ENCODE measurements at places on chromosomes 1 and 21.

- H3K27me3 ChIP-seq = peaks cover 15% of the 10 kb centered on the region
- no peak overlapping the region for H3K4me3 ChIP-seq
- H3K36me3 ChIP-seq = no peaks in the 10 kb centered on the region
- DNase-seq = no peak
- H3K4me1 ChIP-seq = no peaks in the 10 kb centered on the region
Measured at GRCh38 chr1:166129006-166129405, 37.8 kb downstream of the FAM78B start.

DNA sequence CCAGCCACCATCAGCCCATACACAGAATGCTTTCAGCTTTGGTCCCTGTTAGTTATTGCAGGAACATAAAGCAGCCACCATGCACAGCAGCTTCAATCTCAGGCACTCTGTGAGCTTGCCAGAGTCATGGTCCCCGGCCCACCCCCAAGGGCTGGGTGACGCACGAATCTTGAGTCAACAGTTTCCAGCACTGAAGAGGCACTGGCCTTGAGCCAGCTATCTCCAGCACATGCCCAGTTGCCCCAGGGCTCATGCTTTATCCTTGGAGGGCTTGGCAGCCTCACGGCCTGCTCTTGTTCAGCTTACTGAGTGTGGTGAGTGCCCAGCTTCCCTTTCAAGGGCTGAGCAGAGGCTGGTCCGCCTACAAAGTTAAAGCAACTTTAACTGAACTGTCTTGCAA is 200.7 kb upstream of the RAB4A start:
- H3K27me3 ChIP-seq = no peaks in the 10 kb centered on the region
- DNase-seq = no peak
- no peak overlapping the region for H3K27ac ChIP-seq
- peaks cover 9% of the 10 kb centered on the region for H3K4me1 ChIP-seq
- H3K4me3 ChIP-seq = no peak overlapping the region

DNA sequence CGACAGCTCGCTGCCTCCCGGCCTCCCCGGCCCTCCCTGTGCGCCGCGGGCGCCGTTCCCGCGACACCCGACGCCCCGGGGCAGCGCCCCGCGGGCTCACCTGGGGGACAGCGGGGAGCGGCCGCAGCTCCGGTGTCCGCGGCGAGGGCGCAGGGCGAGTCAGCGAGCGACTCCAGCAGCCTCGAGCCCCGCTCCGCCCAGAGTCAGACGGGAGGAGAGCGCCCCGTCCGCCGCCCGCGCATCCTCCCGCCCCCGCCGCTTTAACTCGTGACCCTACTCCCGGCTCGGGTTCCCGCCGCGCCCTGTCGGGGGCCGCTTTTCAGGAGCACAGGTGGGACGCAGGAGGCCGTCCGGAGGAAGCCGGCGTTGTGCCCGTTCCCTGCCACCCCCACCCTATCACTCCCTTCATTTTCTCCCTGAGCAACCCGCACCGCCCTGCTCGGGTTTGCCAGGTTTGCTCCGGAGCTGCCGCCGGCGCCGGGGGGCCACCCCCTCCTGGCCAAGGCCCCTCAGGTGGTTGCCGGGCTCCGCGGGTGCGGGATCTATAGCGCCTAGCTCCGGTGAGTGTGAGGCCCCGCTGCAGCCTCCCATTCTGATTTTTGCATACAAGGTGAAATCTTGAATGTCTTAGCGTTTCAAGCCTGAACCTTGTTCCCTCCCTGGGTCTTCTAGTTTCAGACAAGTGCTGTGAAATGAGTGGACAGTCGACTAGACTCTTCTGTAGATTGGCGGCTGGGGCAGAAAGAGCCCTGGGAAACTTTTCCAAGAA is at the start of gene MCOLN3:
Gene MCOLN3, minus strand, starts transcription at position 205 of the 769 bp plus-strand sequence. CDS start 3,140 bp downstream, outside the sequence.
- H3K4me1 ChIP-seq = peaks cover 18% of the 10 kb centered on the region
- no peaks in the 10 kb centered on the region for H3K36me3 ChIP-seq
- H3K27me3 ChIP-seq = peaks cover 61% of the 10 kb centered on the region
- peak within 1 kb of the TSS; percentile 80 for H3K4me3 ChIP-seq

GRCh38 chr1:174913225-174913903 is 86.4 kb upstream of the CACYBP start:
- peak overlapping the region; percentile 53 for H3K27ac ChIP-seq
- DNase-seq = no peak
- H3K4me3 ChIP-seq = no peak overlapping the region
- H3K4me1 ChIP-seq = peaks cover 11% of the 10 kb centered on the region

DNA sequence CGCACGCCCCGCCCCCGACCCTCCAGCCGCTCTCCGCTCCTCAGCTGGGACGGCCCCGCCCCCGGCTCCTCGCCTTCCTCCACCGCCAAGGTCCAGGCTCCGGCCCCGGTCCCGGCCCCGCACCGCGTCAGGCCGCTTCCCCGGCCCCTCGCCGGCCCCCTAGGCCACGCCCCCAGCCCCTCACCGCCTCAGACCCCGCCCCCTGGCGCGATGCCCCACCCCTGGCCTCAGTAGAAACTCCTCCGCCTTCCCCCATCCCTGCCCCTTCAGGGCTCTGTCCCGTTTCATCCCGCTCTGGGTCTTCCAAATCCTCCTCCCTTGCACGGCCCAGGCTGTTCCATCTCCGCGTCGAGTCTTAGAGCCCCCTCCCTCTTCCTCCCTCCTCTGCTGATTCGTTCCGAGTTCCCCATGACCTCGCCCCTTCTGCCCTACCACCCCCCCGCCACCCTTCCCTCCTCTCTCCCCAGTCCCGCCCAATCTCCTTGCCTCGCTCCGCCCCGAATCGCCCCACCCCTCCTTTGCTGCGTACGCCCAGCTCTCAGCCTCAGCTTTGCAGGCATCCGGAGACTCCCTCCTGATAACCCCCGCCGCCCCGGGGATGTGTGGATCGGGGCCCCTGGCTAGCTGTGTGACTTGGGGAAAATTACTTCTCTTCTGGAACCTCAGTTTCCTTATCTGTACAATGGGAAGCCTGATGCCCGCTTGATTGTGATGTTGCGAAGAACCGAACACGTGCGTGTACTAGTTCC is 448 bp upstream of the ASAP3 start:
- H3K36me3 ChIP-seq = no peaks in the 10 kb centered on the region
- no peaks in the 10 kb centered on the region for H3K27me3 ChIP-seq
- H3K4me3 ChIP-seq = peak overlapping the region; percentile 77
- DNase-seq = peak; percentile 92
- peaks cover 28% of the 10 kb centered on the region for H3K4me1 ChIP-seq

GRCh38 chr21:38486221-38486620 is 12.1 kb downstream of the ERG start:
- no peak overlapping the region for H3K4me3 ChIP-seq
- peaks cover 4% of the 10 kb centered on the region for H3K4me1 ChIP-seq
- no peak for DNase-seq
- H3K27me3 ChIP-seq = peaks cover 4% of the 10 kb centered on the region

DNA sequence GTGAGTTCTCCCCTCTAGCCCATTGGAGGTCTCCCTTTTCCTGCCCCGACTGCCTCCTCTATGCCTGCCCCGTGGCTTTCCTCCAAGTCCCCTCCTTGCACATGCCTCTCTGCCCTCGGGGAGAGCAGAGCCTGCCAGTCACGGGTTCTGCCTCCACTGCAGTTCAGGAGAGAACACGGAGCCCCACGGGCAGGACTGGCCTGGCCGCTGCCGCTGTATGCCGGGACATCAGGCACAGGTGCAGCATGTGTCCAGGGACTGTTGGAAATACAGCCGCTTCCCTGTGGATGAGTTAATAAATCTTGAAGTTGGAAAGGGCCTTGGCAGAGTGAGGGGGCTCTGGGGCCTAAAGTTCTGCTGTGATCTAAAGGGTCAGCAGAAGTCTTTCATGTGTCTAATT is 676.6 kb downstream of the MATN1 start:
- DNase-seq = peak; percentile 31
- no peaks in the 10 kb centered on the region for H3K36me3 ChIP-seq
- no peak overlapping the region for H3K4me3 ChIP-seq
- no peaks in the 10 kb centered on the region for H3K4me1 ChIP-seq
- peaks cover 26% of the 10 kb centered on the region for H3K27me3 ChIP-seq

- DNase-seq = no peak
- H3K4me3 ChIP-seq = no peak overlapping the region
- no peaks in the 10 kb centered on the region for H3K36me3 ChIP-seq
- peak overlapping the region; percentile 66 for H3K27ac ChIP-seq
- peaks cover 56% of the 10 kb centered on the region for H3K4me1 ChIP-seq
Measured at GRCh38 chr1:203287109-203287893, 18.0 kb upstream of the BTG2 start.

DNA sequence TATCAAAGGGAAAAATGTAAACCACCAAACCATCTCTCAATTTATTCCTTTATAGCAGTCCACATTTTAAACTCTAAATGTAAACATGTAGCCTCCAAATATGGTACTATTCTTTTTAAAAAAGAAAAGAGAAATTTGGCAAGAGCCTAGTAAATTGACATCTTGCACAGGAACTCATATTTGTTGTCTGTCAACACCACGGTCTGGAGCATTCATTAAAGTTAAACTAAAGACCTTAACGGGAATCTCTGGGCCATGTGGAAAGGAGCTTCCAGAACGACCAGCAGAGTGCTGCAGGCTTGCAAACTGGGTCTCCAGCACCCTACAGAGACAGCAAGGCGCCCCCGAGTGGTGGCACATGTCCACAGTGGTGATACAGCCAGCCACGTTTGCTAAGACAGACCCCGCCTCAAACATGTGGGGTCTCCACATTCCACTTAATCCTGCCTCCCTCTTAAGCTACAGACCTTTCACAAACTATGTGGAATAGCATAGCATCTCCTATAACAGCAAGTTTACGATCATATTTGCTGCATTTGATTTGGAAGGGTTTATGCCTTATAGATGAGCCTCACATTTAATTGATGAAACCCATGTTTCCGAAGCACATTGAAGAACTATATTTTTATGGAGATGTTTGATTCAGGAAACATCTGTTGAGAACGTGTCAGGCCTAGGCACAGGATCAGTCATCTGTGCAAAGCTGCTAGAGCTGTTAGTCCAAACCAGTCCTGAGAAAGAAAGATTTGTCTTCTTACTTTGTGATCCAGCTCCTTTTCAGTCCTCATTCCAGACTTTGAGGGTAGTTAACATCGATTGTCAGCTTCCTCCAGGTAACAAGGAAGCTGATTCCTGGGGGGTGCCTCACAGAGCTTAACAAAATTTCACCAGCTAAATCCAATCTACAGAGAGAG is 96.4 kb upstream of the BACE2 start:
- H3K36me3 ChIP-seq = no peaks in the 10 kb centered on the region
- peaks cover 30% of the 10 kb centered on the region for H3K27me3 ChIP-seq
- H3K4me1 ChIP-seq = peaks cover 8% of the 10 kb centered on the region
- no peak overlapping the region for H3K4me3 ChIP-seq
- no peak for DNase-seq
- no peak overlapping the region for H3K27ac ChIP-seq

DNA sequence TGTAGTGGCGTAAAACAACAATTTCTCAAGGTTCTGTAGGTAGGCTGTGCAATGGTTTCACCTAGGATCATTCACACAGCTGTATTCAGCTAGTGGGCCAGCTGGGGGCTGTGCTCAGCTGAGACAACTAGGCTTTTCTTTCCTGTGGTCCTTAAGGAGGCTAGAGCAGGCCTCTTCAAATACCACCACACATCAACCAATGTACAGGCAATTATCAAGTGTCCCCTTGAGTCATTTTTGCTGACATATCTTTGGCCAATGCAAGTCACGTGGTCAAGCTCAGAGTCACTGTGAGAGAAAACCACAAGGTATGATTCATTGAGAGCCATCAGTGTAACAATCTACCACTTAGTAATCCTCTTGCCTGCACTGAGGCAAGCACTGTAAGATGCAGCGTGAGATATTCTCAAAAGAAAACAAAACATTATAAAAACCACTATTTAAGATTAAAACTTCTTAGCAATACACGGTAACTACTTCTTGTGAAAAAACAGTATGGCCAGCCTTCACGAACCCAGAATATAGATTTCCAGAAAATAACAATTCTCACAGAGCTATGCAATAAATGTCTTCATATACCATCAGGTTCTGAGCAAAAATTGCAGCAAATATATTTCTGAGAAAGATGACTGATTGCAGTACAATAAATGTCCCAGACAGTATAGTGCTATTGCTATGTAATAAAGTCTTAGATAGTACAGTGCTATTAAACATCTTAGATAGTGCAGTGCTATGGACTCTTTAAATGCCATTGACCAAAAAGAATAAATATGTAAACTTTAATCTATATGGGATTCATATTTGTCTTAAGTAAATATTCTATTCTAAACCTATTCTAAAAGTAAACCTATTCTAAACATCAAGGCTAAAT is 55.3 kb downstream of the NME7 start:
- H3K27ac ChIP-seq = no peak overlapping the region
- no peaks in the 10 kb centered on the region for H3K4me1 ChIP-seq
- H3K36me3 ChIP-seq = peaks cover 9% of the 10 kb centered on the region

- peaks cover 50% of the 10 kb centered on the region for H3K4me1 ChIP-seq
- no peak for DNase-seq
- H3K27ac ChIP-seq = peak overlapping the region; percentile 27
- H3K4me3 ChIP-seq = no peak overlapping the region
- H3K27me3 ChIP-seq = no peaks in the 10 kb centered on the region
Measured at GRCh38 chr1:33441088-33441745, 10.3 kb upstream of the PHC2 start.

- no peak for DNase-seq
- H3K27me3 ChIP-seq = no peaks in the 10 kb centered on the region
- H3K4me3 ChIP-seq = no peak overlapping the region
- peaks cover 9% of the 10 kb centered on the region for H3K36me3 ChIP-seq
Measured at GRCh38 chr1:245856944-245857531, 650.0 kb downstream of the SMYD3 start.

DNA sequence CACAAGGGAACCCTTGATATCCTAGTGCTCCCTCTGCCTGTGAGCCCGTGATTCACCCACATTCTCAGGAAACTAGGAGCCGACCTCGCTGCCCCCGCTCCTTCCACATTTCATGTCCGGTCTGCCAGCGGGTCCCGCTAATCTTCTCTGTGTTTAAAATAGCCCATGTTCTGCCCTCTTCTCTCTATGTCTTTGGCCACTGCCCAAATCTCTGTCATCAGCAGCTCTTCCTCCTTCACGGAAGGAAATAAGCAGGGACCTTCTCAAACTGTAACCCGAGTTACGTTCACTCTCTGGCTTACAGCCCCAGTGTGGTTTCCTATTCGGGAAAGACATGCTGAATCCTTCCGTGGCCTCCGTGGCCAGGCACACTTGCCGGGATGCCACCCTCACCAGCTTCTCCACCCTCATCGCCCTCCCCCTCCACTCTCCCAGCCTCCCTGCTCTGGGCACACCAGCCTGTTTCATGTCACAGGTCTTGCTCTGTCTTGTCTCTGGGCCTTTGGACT is 21.1 kb upstream of the UBXN10 start:
- no peak overlapping the region for H3K27ac ChIP-seq
- H3K36me3 ChIP-seq = peaks cover 2% of the 10 kb centered on the region
- DNase-seq = no peak
- peaks cover 13% of the 10 kb centered on the region for H3K27me3 ChIP-seq
- peaks cover 10% of the 10 kb centered on the region for H3K4me1 ChIP-seq
- H3K4me3 ChIP-seq = no peak overlapping the region

GRCh38 chr1:154485910-154486496 is 16.0 kb upstream of the TDRD10 start:
- H3K4me3 ChIP-seq = no peak overlapping the region
- DNase-seq = no peak
- no peaks in the 10 kb centered on the region for H3K4me1 ChIP-seq
- peaks cover 11% of the 10 kb centered on the region for H3K27me3 ChIP-seq

- no peak for DNase-seq
- H3K4me3 ChIP-seq = no peak overlapping the region
- no peaks in the 10 kb centered on the region for H3K4me1 ChIP-seq
- no peaks in the 10 kb centered on the region for H3K36me3 ChIP-seq
- no peaks in the 10 kb centered on the region for H3K27me3 ChIP-seq
- H3K27ac ChIP-seq = no peak overlapping the region
Measured at GRCh38 chr1:170296211-170296610, 150.5 kb downstream of the NTMT2 start.

Data from mesothelial cell of epicardium (in vitro differentiated cells).